ENCODE measurements at places on chromosomes 6 and 20. TPM values are rescaled to one million over a fixed set of nuclear protein-coding genes. Genes with fewer than 3 reads are reported as not detected.

DNA sequence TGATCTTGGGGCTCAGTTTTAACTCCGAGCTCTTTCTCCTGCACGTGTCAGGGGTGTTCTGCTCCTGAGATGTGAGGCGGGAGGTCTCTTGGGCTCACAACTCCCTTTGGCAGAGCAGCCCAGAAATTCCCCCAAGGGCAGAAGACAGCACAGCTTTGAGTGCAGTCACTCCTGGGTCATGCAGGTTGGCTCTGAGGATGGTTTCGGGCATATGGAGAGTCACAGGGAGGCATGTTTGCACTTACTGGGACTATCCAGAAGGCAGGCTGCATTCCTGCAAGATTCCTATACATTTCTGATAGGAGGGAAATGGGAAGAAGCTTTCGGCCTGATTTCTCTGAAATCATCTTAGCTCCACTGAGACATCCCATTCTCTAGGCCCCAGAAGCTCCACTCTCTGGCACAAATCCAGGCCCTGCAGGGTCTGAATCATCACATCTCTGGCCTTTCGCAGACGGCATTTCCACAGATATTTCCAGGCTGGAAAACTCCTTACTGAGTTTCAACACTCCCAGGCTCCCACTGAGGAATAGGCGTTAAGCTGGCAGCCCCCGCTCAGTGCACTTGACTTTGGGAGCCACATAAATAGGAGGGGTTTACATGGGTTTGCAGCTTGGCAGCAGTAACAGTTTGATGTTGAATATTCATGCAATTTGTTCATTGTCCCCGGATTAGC lies 39.7 kb downstream of the AGPAT4 start:
- peak; percentile 72 for DNase-seq

DNA sequence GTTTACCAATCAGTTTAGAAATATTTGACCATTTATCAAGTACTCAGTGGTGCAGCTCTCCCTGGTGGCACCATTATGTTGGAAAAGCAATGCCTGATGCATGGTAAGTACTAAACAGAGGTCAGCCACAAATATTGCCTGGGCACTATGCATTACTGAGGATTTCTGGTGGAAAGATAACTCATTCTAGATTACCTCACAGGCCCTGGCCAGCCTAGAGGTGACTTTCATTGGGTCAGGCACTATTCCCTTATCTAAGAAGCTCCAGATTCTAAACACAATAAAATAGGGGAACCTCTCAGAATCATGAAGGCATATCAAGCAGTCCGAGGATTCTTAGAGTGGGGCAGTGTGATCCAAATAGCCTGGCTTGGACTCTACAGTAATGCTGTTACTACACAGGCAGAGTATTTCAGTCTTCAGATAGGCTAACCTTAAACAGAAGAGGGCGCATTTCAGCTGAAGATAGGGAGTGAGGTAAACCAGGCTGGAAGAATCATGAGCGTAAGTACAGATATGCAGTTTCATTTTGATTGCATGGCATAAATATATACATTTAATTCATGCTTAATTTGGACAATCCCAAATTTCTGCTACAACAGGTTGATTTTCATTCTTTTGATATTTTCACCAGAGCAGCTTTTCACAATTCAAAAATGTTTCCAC lies 12.1 kb downstream of the LGSN start:
- no peak for DNase-seq

GRCh38 chr6:149513915-149514314 lies 29.1 kb upstream of the ZC3H12D start:
- DNase-seq, result no peak

DNA sequence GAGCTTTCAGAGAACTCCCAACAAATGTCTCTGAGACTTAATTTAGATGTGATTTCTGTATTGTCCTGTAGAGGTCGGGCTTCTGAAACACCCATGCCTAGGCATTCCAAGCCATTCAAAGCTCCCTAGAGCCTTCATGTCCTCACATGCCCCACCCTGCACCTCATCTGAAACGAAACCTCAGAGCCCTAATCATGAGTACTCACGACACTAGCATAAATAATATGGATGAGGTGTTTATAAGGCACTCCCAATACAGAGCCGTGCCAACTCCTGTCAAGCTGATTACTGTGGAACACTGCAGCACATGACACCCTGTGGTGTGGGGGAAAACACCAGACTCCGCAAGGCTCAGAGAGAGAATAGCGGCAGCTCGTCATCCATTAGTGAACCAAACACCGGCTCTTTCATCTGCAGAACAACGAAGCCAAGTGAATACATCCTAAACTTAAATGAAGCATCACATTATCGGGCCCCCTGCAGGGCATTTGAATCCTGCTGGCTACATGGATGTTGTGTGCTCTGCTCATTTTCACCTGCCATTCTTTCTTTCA lies 83.8 kb downstream of the FNDC1 start:
- no peak for DNase-seq

DNA sequence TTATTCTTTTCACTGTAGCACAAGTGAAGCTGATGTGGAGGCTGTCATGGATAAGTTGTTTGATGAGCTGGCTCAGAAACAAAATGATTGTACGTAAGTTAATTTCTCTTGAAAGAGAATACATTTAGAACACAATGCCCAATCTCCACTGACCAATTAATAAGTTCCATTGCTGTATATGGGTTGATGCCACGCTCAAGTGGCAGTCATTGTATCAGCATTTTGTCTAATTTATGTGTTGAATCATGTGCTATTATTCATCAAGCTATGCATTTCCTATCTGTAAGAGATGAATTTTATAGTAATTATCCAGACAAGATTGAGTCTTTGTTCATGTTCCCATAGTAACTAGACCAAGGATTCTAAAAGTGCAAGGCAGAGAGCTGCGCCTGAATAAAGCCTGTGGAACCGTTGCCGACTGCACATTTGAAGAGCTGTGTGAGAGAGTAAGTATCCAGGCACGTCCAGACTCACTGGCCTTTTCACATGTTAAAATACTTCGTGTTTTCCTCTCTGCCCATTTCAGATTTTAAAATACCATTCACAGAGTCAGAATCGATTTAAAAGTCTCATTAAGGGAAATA lies 83.8 kb upstream of the FOXO3 start:
- DNase-seq, result no peak

DNA sequence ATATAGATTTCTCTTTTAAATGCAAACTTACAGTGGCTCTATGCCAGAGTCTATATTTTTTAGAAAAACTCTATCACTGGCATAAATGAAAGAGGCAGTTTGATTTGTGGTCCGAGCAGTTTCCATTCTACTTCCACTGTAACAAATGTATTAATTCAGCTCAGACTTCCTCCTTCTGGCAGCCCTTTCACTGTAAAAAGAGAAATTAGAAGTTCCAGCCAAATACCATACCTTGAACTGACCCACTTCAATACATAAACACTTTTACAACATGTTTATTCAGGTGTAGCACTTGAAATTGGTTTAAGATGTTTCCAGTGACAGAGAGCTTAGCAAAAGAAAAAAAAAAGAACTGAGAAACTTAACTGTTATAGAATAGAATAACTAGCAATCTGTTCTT lies 99.3 kb downstream of the BMP5 start:
- DNase-seq, result no peak

DNA sequence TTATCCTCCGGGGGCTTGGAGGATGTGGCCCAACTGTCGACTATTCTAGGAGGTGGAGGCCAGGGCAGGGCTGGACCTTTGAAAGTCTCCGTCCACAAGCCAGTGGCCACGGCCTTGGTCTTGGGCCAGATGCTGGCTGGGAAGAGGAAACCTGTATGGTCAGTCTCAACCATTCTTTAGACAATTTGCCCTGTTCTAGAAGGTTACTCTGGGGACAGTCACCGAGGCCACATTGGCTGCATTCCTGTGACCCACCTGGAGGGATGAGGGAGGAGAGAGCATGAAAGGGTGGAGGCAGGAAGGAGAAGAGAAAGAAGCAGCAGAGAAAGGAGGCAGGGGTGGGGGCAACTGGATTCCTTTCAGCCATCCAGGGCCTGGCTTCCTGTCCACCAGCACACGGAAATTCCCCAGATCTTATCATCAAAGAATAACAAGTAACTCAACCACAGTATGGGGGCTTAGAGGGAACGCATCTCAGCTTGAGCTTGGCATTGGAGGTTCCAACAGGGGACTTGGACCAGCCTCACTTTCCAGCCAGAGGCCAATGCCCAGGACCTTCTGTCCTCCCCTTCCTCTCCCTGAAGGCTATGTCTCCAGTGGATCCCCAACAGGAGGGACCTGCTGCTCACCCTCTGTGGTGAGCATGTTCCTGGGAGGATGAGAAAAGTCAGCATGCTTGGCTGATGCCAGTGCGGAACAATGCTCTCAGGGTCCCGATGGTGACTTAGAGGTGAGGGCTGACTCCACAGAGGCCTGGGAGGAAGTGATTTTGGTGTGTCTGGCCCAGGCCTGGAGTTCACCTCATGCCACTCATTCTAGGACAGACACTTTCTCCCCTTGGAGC lies 30.4 kb downstream of the TGM2 start:
- peak; percentile 76 for DNase-seq

DNA sequence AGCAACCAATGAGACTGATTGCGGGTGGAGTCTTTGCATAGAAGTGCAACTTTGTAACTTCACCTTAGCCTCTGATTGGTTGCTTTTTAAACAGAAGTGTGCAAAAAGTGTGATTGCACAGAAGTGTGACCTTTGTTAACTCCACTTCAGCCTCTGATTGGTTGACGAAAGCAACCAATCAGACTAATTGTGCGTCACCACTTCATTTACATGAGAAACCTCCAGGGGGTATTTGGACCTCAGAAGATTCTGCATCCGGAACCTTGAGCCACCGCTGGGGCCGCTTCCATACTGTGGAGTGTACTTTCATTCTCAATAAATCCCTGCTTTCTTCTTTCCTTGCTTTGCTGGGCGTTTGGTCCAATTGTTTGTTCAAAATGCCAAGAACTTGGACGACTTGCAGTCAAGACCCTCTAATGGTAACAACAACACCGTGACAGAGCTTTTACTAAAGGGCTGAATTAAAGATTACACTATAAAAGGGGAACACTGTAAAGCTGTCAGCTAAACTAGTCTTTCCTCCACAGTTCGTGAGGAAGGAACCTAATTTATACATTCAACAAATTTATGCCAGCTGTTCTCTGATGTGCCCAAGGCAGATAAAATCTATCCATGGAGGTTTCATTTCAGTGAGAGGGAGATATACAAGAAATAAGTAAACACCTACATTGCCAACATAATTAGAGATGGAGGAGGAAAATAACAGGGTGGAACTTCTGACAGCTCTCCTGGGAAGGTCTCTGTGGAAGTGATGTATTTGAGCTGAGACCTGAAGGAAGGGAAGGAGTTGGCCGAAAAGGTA lies 1.4 kb upstream of the HECA start:
- DNase-seq, result no peak

- DNase-seq, result no peak
These were observed 20.4 kb downstream of the ELOVL5 start for GRCh38 chr6:53328375-53328774.

DNA sequence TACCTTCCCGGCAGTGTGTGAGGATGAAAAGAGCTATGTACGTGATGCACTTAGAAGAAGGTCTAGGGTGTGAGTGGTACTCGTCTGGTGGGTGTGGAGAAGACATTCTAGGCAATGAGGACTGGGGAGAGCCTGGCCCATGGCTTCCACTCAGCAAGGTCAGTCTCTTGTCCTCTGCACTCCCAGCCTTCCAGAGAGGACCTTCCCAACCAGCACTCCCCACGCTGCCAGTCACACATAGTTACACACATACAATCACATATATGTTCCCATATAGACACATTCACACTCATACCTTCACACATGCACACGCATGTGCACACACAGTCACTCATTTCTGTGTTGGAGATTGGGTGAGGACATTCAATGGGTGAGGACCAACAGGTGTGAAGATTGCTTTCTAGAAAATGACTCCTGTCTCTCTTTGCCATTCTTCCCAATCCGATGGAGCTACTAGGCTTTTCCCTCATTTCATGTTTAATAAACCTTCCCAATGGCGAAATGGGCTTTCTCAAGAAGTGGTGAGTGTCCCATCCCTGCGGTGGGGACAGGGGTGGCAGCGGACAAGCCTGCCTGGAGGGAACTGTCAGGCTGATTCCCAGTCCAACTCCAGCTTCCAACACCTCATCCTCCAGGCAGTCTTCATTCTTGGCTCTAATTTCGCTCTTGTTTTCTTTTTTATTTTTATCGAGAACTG lies 30.4 kb downstream of the SRSF3 start:
- DNase-seq, result no peak

The NT5E gene
- total RNA-seq, result 9.1 TPM

The APCDD1L gene
- 1.0 TPM for total RNA-seq

The DHX35 gene
- total RNA-seq, result 21.2 TPM

The SUMO4 gene
- 0.59 TPM for total RNA-seq

The ANGPT4 gene
- 0.06 TPM for total RNA-seq

The CALHM4 gene
- 0.26 TPM for total RNA-seq

The EYA2 gene
- 3.7 TPM for total RNA-seq

All from right cardiac atrium (tissue), 5 donors.